ENCODE measurements at places on chromosomes 4 and X.

DNA sequence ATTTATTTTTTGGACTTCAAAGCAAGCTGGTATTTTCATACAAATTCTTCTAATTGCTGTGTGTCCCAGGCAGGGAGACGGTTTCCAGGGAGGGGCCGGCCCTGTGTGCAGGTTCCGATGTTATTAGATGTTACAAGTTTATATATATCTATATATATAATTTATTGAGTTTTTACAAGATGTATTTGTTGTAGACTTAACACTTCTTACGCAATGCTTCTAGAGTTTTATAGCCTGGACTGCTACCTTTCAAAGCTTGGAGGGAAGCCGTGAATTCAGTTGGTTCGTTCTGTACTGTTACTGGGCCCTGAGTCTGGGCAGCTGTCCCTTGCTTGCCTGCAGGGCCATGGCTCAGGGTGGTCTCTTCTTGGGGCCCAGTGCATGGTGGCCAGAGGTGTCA lies 15.3 kb downstream of the FGFR3 start:
- no peak for DNase-seq

DNA sequence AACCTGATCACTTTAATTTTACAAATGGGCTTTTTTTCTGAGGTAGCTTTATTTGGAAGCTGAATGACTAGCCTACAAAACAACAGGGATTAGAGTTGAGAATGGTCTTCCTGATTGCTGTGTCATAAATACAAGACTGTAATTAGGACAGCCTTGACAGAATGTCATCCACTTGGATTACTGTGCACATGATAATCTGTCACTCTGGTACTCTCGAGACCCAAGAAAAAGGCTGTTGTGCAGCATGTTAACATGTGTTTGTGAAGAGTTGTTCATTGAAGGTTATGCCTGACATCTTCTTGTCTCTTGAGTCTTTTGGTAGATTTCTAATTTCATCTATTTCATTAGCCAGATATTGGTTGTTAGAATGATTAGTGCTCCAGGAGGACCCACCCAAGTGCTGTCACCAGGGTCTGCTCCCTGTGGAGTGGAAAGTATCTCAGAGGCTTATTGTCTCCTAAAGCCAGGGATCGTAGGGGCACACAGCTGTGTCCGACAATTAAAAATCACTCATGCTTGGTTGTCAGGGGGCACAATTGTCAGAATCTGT lies 212.2 kb upstream of the GPRIN3 start:
- no peak for DNase-seq

- DNase-seq, result no peak
Measured at GRCh38 chr4:4412641-4413372, 25.9 kb downstream of the NSG1 start.

- DNase-seq, result no peak
Measured at GRCh38 chrX:146355440-146355839, 454.1 kb upstream of the CXorf51B start.

- no peak for DNase-seq
Measured at GRCh38 chrX:13357925-13358324, 38.1 kb upstream of the ATXN3L start.

GRCh38 chr4:26287756-26288155 lies 33.1 kb upstream of the RBPJ start:
- no peak for DNase-seq

GRCh38 chr4:181702864-181703495 lies 540.2 kb upstream of the TENM3 start:
- DNase-seq, result no peak

Measured in cortex of kidney (tissue), 1 donor.